ENCODE measurements at places on chromosomes 5 and 9. TPM values are rescaled to one million over a fixed set of nuclear protein-coding genes. Genes with fewer than 3 reads are reported as not detected.
A peak's percentile ranks its signal among the peaks of the same experiment; 100 is the strongest.

- no peak for DNase-seq
Observed at GRCh38 chr9:131619680-131620079, 74.4 kb downstream of the PRRT1B start.

DNA sequence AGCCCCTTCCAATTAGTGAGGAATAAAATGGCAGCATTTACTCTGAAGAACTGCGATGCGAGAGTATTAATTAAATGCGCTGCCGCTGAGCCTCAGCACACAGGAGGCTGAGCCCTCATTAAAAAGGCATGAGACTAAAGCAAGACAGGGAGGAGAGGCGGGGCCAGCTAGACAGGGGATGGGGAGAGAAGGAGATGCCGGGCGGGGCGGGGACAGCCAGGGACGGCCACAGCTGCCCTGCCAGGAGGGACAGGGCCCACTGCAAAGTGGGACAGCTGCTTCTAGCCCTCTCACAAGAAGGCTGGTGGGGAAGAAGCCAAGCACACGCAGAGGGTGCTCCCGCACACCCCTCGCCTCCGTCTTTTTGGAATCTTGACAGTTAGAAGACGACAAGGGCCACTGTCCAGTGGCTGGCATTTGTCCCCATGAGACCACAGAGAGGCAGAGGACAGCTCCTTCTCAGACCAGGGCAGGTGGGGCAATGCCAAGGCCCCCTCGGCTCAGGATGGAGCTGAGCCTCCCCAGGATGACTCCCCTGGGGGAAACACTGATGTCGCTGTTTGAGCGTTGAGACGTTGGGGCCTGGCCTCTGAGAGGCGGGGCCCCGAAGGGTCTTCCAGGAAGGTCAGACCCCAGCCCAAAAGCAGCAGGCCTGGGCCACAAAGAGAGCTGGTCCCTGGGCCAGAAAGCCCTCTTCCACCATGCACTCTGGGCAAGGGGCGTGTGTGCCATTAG, 26.9 kb downstream of the ADAMTS2 start:
- DNase-seq = no peak

Gene OR13C3
- total RNA-seq = not detected

Gene LCP2
- 6.7 TPM for total RNA-seq

Gene GMCL2
- not detected for total RNA-seq

DNA sequence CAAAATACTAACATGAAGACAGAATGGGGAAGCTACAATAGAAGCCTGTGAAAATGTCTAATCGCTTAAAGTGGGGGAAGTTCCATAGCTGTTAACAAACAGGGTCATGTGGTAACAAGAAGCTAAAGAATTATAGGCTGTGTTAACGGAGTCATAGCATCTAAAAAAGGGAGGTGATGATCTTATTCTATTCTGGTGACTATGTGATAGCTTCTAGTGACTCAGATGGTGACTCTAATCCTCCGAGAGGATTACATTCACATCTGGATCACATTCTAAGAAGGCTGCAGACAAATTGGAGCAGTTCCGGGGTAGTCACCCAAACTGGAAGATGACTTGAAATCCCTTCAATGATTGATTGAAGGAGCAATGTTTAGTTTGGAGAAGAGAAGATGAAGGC, 142.1 kb downstream of the LIFR start:
- no peak for DNase-seq

Gene ERGIC1
- 74.8 TPM for total RNA-seq

Gene PRDM9
- total RNA-seq = not detected

Gene TLN1
- total RNA-seq = 255 TPM

DNA sequence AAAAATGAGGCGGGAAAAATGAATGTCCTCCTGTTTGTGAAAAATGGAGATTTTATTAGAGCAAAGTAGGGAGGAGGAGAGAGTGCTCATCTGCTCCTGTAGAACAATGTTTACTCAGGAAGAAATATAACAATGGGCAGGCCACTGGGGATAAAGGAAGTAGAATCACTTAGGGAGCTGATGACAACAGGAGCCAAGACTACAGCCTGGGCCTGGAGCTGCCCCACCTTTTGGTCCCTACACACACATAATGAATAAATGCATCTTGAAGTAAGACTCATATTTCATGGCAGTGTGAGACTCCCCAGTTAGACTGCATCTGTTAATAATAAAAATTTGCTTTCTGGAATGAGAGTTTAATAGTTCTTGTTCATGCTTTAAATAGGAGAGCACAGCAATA, 1939.8 kb downstream of the EFNA5 start:
- DNase-seq = no peak

DNA sequence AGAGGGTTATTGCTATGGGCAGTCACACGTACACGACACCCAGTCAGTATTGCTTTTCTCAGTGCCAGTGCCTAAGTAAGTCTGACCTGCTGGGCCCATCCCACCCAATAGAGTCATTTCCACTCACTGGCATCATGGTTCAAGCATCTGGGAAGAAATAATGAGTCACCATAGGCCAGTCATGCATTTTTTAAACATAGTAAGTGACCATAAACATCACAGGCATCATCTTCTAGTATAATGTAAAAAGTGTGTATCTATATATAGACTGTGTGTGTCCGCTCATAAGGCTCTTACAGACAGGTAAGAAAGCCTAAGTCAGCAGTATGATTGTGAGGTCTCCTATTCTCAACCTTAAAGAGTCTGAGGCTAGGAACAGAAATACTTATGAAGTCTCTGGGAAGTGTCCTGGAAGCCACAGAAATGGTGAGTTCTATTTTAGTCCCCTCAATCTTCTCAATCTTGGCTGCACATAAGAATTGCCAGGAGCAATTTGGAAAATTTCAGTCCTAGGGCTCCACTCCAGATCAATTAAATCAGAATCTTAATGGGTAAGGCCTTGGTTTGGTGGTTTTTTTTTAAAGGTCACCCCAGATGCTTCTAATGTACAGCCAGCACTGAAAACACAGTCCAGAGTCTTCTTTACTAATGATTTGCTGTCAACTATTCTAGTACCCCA, 65.2 kb downstream of the ZNF366 start:
- no peak for DNase-seq

GRCh38 chr5:124972703-124973102, 226.3 kb upstream of the ZNF608 start:
- DNase-seq = no peak

Gene POU5F2
- 0.32 TPM for total RNA-seq

Gene ITGA2
- total RNA-seq = 0.78 TPM

Gene SV2C
- 0.22 TPM for total RNA-seq

GRCh38 chr9:37229882-37230482, 109.6 kb downstream of the ZCCHC7 start:
- no peak for DNase-seq

Gene CHSY3
- 0.57 TPM for total RNA-seq

DNA sequence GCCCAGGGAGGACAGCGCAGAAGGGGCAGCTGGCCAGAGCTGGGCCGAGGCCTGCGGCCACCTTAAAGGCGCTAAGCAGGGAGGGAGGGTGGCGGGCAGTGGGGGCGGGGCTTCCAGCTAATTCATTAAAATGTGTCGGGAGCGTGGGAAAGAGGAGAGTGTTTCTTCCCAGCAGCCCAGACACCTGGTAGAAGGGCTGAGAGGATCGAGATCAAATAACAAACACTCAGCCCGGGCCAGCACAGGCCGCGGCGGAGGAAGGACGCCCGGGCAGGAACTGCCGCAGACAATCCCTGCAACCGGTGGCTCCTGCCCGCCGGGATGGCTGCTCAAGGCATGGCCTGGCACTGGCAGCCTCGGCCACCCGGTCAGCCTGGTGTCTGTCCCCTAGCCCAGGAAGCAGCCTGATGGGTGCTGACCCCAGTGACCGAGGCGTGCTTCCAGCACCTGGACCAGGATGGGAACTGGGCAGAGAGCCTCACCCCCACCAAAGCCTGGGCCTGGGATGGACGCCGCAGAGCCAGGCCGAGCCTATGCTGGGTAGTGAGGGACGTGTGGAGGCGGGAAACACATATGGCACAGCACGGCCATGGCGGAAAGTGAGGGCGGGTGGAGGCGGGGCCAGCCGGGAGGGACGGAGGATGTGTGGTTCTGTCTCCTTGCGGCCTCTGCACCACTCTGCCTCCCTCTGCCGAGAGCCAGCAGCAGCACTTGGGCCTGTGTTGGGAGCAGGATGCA, 3.2 kb upstream of the NRARP start:
- no peak for DNase-seq

Gene ANXA2R
- total RNA-seq = 0.84 TPM

Gene EIF4E1B
- not detected for total RNA-seq

GRCh38 chr5:107268241-107268640, 402.5 kb downstream of the EFNA5 start:
- DNase-seq = no peak

- no peak for DNase-seq
Observed at GRCh38 chr5:31153521-31153920, 40.0 kb upstream of the CDH6 start.

Gene C9
- not detected for total RNA-seq

Gene CHD1
- 11.7 TPM for total RNA-seq

GRCh38 chr5:61734001-61734400, 401.9 kb downstream of the ZSWIM6 start:
- no peak for DNase-seq

DNA sequence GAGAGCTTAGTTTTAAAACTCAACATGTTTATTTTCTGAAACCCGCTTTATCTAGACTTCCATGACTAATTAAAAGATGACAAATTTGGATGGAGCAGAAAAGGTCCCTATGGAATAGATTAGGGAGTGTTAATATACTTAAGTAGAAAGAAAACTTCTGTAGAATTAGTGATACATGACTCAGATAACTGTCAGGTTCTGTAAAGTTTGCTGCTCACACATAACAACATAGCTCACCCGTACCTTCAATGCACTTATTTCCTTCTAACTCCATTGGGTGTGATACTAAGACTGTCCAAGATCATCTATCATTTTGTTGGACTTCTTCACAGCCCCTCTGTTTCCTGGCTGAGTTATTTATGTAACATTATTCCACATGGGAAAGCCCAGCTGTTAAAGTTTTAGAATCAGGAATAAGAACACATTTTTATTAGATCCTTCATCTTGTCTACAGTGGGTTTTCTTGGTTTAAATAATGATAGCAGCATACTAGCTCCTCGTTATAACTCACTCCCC, 27.8 kb downstream of the TMEM167A start:
- no peak for DNase-seq

- DNase-seq = no peak
Observed at GRCh38 chr9:120446671-120447070, 133.3 kb downstream of the CDK5RAP2 start.

DNA sequence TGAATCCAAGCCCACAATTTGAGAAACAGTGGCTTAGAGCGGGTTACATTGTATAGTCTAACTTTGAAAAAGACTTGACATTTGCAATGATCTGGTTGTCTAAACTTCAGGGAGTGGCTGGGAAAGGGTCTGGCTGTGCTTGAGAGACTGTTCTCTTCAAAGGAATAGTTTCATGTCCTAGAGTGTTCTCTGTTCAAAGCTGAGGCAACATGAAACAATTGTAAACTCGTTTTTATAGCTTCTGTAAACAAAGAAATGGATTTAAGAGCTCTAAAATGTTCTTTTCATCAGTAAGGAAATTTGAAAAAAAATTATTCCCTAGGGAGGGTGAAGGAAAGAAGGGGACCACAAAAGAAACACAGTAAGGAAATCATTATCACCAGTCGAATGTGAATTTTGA, 41.6 kb downstream of the FOCAD start:
- no peak for DNase-seq

DNA sequence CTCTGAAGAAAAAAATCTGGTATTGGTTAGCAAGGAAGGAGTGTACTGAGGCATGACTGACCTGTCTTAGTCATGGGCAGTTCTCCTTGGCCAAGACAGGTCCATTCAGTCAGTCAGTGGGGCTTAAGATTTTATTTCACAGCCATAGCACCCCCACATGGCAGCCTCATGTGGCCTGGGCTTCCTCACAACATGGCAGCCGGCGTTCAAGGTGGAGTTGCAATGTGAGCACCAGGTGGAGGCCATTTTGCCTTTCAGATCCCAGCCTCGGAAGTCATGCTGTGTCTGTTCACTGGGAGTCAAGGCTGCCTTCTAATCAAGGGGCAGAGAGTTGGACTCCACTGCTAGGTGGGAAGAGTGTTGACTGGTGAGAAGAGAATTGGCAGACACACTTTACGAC, 10.3 kb upstream of the CARD19 start:
- no peak for DNase-seq

Gene NIPAL4
- total RNA-seq = not detected

GRCh38 chr9:133991964-133992779, at the start of gene VAV2:
TSS of gene VAV2 (minus strand) at chr9:133992324. CDS start at chr9:133992278, 46 bp downstream.
- DNase-seq = peak; percentile 84

GRCh38 chr5:54874337-54875021, 110.9 kb downstream of the ESM1 start:
- DNase-seq = no peak

DNA sequence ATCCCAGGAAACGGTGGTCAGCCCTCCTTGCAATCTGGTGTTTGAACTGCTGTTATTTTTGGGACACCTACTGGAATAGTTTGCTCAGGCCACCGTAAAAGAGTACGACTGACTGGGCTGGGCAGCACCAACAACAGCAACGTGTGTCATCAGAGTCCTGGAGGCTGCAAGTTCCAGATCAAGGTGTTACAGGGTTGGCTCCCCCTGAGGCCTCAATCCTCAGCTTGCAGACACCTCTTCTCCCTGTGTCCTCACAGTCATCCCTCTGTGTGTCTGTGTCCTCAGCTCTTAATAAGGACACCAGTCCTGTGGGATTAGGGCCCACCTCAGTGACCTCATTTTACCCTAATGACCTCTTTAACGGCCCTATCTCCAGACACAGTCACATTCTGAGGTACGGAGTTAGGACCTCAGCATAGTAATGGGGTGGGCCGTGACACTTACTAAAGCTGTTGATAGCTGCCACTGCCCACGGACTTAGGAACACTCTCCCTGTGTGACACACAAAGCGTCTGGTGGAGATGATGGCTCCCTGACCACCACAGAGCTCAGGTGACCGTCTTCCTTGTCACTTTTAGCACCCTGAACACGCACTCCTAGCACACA, 16.8 kb downstream of the GLT6D1 start:
- DNase-seq = no peak

GRCh38 chr9:127503947-127504886, 52.9 kb downstream of the LRSAM1 start:
- peak; percentile 92 for DNase-seq

GRCh38 chr5:180593446-180594206, 2.3 kb upstream of the SCGB3A1 start:
- no peak for DNase-seq

DNA sequence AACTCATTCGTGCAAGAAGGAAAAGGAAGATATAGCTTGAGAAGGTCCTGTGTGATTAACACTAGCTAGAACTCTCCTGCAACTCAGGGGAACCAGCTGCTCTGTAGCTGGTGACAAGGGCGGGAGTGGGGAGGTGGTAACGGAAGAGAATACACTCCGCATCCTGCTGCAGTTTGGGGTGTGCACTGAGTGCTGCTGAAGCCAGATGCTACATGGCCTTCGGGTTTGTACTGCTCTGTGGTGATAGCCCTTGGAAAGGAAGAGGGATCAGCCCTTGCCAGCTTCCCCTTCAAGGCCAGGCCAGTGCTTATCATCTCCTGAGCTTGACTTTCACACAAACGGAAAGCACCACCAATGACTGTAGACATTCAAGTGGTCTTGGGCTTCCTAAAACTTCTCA, 34.3 kb downstream of the FRMD3 start:
- no peak for DNase-seq
